Ecto neural progenitor cell (in vitro differentiated cells): ENCODE measurements at places on chromosomes 5 and 9.
A peak's percentile ranks its signal among the peaks of the same experiment; 100 is the strongest.

GRCh38 chr9:14722391-14723035, at the start of gene CER1:
Gene CER1 (minus strand): TSS chr9:14722733. CDS start chr9:14722672, 61 bp downstream.
- no peak for DNase-seq

DNA sequence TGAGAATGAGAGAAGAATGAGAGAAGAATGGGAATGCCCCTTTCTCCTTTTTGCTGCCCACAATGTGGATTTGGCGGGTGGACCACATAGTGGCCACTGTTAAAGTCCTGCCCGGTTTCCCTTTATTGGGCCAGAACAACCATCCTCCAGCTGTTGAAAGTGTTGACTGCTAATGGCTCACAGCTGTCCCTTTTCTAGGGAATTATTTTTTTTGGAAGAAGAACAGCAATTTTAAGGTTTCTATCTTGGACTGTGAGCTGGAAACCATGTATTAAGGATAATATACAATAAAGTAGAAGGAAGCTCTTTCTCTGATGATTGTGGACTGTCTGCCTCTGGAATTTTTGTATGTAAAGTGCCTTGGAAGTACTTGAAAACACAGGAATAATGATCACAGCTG, 185.9 kb downstream of the DMRT2 start:
- no peak for DNase-seq

- no peak for DNase-seq
These were observed 540.5 kb downstream of the KCTD16 start for GRCh38 chr5:144711172-144711571.

- no peak for DNase-seq
These were observed 93.6 kb upstream of the PITX1 start for GRCh38 chr5:135127439-135128240.

DNA sequence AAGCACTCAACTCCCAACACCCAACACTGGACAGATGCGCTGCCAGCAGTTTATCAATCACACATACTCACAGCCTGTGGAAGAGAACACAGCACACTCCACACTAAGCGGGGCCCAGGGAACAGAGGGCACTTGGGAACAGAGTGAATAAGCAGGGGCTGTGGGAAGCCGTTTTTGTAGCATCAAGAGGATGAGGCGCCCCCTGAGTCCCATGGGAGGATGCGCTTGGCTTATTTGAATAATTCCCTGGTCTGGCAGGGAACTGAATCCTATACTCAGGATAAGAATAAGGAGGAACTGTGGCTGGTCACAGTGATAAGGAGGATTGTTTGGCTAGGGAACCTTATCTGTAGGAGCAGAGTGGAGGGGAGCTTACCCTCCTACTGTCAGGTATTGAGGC, 96.1 kb upstream of the DNAH5 start:
- DNase-seq: no peak

- no peak for DNase-seq
These were observed 106.4 kb downstream of the SMC2 start for GRCh38 chr9:104200456-104200994.

GRCh38 chr5:43304525-43304924, 8.7 kb downstream of the HMGCS1 start:
- DNase-seq: no peak

DNA sequence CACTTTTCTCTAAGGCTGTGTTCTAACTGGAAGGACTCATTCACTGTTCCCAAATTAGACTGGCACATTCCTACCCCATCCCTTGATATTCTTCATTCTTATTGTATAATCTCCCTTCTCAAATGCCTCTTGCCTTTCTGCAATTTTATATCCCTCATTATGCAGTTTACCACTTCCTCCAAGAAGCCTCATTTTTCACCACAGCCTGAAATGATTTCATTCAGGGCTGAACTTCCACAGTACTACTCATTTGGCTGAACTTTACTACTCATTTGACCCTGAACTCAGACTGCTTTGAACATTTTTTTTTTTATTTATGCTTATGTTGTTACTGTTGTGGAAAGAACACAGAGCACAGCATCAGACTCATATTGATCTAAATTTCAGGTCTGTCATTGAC, 32.7 kb downstream of the GRIA1 start:
- DNase-seq: no peak

- DNase-seq: no peak
These were observed 505 bp downstream of the SPTAN1 start for GRCh38 chr9:128552744-128553440.

DNA sequence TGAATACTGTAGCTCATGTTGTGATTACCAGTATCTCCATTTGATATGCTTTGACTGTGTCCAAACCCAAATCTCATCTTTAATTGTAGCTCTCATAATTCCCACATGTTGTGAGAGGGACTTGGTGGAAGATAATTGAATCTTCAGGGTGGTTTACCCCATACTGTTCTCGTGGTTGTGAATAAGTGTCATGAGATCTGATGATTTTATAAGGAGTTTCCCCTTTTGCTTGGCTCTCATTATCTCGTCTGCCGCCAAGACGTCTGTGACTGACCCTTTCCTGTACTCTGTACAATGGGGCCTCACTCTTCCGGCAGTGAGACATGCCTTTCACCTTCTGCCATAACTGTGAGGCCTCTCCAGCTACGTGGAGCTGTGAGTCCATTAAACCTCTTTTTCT, 59.3 kb downstream of the TRIO start:
- no peak for DNase-seq

GRCh38 chr5:53464722-53465121, 15.7 kb upstream of the FST start:
- DNase-seq: no peak

DNA sequence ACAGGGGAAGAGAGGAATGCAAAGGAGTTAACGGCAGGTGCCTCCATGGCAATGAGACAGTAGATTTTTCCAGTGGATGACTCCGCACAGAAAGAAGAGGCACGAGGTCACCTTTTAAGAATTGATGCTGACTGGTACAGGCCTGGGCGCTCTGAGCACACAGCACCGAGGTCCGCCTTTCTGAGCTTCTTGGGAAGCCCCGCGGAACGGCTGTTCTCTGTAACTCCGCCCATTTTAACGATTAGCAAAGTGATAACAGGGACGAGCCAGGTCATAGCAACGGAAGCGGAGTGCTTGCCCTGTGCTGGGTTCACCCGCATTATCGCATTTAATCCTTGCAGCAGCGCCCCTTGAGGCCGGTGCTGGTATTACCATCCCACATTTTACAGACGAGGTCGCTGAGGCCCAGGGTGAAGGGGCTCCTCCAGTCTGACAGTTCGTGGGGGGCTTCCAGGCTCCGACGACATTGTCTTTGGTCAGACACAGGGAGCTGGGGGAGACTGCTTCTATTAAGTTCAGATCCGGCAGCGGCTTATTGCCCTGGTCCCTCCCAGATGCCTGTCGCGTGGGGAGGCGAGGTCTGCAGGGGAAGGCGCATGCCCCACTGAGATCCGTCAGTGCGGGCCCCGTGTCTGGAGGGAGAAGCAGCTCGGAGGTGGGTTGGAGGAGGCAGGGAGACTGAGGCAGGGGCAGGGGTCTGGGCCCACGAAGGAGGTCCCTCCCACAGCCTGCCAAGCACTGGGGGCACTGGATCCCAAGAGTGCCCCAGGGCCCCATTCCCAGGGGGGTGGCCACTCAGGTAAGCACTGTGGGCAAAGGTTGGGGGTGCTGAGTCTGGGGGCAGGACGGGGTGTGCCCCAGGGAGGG, 22.3 kb upstream of the HMCN2 start:
- DNase-seq: peak; percentile 89

DNA sequence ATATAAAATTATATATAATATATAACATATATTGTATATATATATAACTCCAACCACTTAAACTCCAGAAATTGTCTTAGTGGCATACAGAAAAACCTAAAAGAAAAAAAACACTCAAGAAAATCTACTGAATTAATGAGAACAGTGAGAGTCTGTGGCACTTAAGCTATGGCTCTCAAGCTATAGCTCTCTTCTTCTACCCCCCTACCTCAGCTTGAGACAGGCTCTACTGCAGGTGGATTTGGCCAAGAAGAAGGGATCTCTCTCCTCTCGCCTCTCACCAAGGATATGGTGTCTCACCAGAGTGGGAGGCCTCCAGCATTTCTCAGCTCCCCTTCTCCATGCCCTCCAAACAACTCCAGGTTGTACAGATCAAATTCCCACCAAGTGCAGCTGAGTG, 64.5 kb upstream of the DAB2 start:
- DNase-seq: no peak

DNA sequence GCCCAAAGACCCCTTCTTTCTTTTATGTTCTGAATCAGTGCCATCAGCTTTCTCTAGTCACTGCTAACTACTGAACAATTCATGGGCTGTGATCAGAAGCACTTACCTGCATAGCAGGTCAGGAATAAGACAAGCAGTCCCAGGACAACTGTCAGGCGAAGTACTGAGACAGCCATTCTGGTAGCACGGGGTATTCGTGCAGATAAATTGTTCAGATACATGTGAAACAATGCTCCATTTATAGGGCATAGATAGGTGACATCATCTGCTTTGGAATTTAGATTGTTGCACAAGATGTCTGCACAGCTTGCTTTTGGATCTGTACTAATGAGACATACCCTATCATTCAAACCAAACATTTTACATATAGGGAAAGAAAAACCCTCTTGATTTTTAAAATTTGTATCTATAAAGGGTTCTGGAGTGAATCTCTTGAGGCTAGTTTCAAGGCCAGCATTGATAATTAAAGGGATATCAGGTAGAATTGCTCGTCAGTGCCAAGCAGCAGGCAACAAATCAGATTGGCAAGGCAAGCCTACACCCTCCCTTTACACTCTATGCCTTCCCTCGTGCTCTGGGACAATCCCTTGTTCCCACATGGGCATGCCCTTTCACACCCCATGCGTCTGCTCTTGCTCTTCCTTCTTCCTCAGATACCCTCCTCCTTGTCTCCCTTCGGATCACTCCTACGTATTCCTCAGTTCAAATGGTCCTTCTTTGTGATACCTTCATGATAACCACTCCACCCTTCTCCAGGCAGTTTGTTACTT, at the start of gene C5orf46:
C5orf46 (minus strand) TSS at position 213 of the 770 bp plus-strand sequence; CDS start at position 176, 37 bp downstream.
- no peak for DNase-seq

GRCh38 chr9:136455043-136456002, 15.7 kb upstream of the INPP5E start:
- no peak for DNase-seq

- no peak for DNase-seq
These were observed 677 bp upstream of the TXNDC15 start for GRCh38 chr5:134873494-134873893.

DNA sequence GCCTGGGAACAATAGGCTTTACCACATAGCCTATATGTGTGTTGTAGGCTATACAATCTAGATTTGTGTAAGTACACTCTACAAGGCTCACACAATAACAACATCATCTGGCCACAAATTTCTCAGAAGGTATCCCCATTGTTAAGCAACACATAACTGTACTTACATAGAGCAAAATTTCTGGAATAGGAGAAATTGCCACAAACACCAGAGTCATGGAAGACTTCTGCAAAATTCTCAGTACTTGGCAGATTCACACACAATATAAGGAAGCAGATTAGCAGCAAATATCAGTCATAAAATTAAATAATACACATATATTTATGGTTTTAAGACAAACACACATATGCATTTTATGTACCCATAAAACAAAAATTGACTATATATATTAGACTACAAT, 16.4 kb downstream of the GNAQ start:
- DNase-seq: no peak

- no peak for DNase-seq
These were observed 37.3 kb upstream of the WWC1 start for GRCh38 chr5:168254013-168254693.

DNA sequence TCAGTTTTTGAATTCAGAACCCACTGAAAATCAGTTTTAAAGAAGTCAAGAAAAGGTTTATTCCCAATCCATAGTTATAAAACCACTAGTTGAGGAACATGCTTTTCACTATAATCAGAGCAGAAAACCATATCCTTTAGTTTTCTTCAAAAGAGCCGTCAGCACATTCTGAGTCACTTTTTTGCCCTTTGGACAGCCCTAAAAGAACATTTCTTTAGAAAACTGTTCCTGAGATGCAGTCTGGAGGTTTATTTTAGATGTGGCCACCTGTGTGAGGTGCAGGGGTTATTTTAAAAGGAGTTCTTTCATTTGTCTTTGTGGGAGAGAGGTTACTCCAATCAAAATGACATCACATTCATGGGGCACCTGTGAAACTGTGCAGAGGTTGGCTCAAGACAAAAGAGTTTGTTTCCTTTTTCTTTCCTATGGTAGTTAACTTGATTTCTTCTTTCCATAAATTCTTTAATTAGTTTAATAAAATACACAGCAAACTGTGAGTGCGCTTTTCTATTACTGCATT, 221.6 kb upstream of the RPS23 start:
- no peak for DNase-seq

DNA sequence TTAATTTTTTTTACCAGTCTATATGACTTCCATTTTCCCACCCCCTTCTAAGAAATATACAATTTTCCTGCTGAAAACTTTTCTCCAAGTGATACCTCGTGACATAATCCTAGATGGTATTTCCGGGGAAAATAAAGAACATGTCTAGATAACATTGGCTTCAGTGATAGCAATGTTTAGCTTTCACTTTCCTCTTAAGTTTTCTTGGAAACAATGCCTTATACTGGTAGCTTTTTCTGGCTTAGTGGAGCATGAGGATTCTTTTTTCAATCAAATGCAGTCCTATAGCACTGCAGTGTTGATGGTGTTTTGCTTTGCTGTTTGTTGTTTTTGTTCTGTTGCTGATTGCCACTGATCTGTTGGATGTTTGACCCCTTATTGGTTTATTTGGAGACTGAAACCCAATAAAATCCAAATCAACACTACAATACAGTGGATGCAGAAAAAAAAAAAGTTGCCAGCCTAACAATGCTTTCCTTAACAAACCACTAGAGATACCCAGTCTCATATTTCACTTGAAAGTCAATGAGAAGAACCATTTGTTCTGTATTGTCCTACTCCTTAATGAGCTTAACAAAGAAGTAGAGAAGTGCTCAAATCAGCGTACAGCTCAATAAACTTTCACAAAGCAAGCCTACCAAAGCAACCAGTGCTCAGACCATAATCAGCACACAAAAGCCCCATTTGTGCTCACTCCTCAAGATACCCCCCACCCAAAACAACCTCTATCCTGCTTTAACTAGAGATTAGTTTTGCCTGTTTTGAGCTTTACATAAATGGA, 74.2 kb upstream of the GRAMD2B start:
- DNase-seq: no peak

DNA sequence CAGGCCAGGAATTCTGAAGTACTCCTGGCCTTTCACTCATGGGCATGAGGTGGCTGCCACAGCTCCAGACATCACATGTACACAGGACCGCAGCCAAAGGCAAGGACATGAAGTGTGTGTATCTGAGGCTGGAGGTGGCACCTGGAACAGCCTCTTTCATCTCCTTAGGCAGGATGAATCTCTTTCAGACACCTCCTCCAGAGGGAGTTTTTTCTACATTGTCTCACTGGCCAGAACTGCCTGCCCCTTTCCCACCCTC, 142.8 kb downstream of the BARX1 start:
- no peak for DNase-seq
